ENCODE measurements at places on chromosomes 11 and 22.

DNA sequence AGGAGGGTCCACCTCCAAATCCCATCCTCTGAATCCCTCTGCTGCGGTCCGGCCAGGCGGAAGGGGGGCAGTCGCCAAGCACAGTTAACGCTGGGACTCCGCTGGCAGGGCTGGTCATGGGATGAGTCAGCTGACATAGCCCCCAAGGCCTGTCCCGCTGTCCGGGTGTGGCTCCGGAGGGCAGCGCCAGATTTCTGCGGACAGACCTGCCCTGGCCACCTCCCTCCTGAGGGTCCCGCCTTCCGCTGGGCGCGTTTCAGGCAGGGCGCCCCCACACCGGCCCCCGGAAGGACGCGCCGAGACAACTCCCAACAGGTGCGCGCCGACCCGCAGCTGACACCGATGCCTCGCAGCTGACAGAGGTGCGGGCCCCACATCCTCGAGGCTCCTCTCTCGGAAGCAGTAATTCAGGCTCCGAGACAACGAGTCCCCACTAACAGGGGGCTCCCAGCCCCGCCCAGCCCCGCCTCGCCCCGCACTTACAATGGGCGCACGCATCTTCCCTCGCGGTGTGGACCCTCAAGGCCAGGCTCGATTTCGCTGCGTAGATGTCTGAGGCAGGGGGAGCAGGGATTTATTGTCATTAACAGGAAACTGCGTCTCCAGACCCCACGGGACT, 607 bp downstream of the PLAAT3 start:
- no peak for DNase-seq

GRCh38 chr11:42013656-42014201, 554.3 kb upstream of the LRRC4C start:
- no peak for DNase-seq

GRCh38 chr11:7286178-7286577, 34.5 kb downstream of the SYT9 start:
- DNase-seq: no peak

- no peak for DNase-seq
Measured at GRCh38 chr22:19064354-19065054, 57.7 kb downstream of the DGCR2 start.

DNA sequence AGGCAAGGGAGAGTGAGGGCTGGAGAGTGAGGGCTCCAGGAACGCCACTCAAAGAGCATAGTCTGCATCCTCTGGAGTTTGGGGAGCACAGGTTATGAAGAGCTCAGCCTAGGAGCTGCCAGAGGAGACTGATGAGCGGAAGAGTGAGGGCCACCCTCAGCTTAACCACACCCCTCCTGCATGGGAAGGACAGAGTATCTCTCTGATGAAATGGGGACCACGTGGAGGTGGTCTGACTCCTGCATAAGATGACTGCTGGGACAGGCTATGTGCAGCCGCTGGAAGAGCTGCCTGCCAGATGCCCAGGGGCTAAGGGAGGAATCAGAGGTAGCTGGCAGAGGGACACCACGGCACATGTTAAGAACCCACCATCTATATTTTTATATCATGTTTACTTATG, 162.9 kb upstream of the POU2AF2 start:
- no peak for DNase-seq

GRCh38 chr11:304915-305843, 2.4 kb upstream of the IFITM2 start:
- DNase-seq: no peak

- no peak for DNase-seq
Measured at GRCh38 chr11:13760115-13760514, 91.6 kb downstream of the FAR1 start.

DNA sequence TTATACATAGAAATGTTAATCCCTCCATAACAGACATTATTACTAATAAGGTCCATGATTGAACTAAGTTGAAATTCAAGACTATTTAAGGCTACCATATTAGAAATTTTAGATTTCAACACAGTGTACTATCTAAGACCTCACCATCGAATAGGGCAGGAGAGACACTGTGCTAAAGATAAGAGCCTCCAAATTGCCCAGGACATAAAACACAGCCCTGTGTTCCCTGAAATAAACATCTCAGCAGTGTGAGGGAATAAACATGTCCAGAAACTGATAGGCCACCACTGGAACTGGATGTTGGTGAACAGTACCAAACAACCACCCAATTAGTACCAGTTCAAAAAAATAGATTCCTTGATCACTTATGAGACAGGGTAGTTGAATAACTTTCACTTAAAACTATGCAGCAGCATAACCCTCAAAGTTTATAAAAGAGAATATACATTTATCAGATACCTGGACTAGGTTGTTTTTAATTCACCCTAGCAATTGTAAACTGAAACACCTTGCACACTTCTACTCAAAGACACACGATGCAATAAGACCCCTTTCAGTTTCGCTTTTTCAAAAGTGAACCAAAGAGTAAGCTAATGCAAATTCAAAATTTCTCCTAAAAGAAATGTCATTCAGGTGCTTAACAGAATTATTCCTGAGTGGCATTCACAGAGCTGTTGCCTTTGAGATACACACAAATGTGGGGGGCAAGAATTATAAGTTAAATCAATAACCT, 34.3 kb downstream of the USP28 start:
- no peak for DNase-seq

DNA sequence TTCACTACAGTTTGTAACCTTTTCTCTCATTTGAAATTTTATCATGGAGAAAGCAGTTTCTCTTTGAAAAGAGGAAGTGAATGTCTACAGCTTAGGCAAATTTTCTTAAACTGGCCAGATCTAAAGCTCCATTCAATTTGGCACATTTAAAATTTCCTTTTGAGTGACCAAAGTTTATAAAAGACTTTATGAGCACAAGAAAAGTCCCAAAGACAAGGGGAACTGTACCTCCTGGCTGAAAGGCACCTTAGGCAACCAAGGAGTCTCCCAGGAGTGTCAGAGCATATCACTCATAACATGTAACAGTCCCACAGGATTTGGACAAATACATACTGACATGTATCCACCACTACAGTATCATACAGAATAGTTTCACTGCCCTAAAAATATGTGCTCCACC, 41.3 kb downstream of the NARS2 start:
- DNase-seq: no peak

DNA sequence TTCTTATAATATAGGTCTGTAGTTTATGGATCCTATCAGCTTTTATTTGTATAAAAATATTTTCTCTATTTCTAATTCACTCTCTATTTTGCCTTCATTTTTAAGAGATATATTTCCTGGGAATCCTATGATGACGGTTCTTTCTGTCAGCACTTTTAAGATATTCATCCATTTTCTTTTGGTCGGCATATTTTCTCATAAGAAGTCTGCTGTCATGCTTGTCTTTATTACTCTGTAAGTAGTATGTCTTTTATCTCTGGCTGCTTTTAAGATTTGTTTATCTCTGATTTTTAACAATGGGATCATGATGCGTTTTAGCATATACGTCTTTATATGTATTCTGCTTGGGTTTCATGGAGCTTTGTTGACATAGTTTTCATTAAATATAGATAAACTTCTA, 175.5 kb downstream of the SNX19 start:
- DNase-seq: no peak

DNA sequence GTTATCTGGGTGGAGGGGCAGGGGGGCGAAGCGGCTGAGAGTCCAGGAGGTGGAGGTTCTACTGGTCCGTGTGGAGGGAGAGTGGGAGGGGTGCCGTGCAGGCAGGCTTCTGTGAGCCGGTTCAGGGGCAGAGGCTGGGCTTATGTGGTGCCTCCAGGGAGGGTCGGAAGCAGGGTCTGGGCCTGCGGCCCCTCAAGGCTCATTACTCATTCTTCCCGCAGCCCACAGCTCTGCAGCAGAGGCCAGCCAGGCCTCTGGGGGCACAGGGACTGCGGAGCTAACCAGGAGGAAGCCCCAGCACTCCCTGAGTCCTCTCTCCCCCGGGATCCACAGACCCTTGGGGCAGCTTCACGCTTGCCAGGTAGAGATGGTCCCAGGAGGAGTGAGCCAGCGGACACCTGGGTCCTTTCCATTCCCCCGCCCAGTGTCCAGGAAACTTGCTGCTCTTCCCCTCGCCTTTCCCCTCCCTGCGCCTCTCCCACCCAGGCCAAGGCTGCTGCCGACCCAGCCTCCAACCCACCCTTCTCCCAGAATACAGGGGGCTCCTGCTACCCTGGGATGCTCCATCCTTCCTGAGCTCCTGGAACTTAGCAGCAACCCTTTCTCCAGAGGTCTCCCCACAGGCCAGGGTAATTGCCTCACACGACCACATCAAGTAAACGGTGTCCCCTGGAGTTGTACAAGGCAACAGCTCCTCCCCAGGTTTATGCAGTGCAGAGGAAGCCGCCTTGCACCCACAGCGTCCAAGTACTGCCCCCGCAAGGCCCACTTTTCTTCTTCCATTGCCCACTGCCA, 6.3 kb downstream of the NRXN2 start:
- DNase-seq: no peak

DNA sequence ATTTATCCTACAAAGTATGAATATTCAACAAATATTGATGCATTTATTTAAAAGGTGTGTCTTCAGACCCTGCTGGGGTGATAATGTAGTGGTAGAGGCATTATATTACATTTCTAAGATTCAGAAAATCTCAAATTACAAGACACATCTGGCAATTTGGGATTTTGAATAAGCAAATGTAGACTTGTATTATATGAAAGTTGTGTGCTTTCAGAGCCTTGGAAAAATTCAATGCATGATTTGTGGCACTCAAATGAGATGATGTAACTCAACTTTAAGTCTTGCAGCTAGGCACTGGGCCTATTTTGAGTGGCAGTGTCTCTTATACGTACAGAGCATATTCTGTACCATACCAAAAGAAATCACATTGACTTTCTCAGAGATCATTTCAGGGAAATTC, 214.4 kb downstream of the ETS1 start:
- no peak for DNase-seq

DNA sequence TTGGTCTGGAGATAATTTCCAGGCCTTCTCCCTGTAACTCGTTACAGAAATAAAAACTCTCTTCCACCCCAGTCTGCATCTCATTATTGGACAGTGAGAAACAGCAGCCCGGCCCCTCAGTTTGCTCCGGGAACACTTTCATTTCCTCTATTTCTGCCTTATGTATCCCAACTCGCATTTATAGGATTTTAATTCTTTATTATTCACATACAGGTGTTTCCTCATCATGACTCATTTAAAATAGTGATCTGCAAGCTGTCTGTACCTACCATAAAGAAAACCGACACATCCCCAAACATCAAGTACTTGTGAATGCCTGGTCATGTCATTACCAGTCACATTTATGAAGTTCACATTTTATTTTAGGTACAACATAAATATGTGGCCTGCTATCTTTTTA, 42.8 kb downstream of the PIWIL3 start:
- DNase-seq: no peak

GRCh38 chr11:14974515-14975251, 2.5 kb upstream of the CALCA start:
- DNase-seq: peak; percentile 63

GRCh38 chr22:19118329-19118880, 3.8 kb downstream of the DGCR2 start:
- DNase-seq: no peak

DNA sequence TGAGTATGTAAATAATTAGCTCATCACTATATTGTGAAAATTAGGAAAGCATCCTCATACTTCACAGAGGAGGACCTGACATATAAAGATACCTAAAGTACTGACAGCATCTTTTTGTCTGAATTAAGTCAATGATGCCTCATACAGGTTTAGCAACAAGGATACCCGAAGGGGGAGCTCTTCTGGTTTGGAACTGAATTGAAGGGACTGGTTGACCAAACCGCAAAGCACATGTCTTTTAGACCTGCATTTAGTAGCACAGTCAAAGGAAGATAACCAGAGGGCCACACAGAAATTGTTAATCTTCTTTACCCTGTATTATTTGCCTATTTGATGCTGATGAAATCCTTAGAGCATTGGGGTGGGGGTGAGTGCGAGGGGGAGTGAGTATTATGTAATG, 12.9 kb upstream of the WT1 start:
- peak; percentile 16 for DNase-seq
